ENCODE measurements at places on chromosomes 7 and 10.

GRCh38 chr7:149180722-149181449 is 14.5 kb upstream of the ZNF282 start:
- DNase-seq = no peak

DNA sequence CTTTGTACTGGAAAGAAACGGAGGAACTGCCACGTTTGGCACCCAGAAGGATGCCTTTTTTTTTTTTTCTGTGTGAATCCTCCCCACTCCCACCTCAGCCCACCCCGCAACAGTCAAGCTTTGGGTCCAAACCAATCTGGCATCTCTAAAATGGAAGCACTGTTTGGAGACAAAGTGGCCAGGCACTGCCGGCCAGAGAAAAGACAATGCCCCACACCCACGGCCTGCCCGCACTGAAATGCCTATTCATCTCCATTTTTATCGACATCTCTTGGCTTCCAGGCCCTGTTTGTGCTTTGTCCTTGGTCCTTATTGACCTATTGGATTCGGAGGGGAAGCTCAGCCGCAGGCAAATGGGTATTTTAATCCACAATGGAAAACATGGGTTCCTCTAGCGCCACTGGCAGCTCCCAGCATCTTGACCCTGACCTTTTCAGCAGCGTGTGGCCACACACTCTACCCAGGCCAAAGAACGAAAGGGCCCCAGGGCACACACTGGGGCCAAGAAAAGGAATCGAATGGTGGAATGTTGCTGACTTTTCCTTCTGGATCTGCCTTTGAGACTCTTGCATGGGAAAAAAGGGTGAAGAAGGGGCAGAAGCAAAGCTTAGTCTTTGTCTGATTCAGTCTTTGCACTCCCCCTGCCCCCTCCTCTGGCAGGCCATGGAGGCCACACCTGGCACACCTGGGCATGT is 162.6 kb upstream of the CDCA7L start:
- DNase-seq = no peak

DNA sequence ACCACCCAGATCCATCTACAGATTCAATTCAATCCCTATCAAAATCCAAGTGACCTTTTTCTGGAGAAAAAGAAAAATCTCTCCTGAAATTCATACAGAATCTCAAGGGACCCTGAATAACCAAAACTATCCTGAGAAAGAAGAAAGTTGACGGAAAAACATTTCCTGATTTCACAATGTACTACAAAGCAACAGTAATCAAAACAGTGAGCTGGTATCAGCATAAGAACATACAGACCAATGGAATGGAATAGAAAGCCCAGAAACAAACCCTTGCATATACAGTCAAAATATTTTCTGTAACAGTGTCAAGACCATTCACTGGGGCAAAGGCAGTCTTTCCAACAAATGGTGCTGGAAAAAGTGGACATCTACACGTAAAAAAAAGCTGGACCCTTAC is 89.9 kb downstream of the JMJD1C start:
- peak; percentile 7 for DNase-seq

DNA sequence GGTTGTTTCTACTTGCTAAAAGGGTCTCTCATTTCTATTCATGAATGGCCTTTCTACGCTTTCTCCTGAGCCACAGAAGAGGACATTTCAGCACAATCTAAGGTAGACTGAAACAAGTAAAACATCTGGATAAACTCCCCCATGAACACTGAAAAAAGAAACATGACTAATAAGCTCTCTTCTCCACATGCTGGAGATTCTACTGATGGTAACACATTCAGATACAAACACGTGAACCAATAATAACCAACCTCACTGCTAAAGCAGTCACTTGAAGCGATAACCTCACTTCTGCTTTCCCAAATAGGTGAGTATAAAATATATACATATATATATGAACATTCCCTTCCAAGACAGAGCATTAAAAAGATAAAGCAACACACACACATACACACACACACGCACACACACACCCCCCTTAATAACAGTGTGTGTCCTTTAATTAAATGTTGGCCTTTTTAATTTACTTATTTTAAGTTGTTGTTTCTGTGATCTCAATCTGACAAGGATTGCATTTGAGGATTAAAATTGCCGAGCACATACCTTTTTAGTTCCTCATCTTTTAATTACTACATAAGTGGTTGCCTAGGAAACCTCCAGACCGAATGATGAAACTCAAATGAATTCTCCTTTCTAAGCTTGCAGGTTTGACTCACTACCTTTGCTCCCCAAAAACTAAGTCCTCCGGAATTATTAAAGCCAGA is 292.4 kb upstream of the KLF14 start:
- DNase-seq = no peak

DNA sequence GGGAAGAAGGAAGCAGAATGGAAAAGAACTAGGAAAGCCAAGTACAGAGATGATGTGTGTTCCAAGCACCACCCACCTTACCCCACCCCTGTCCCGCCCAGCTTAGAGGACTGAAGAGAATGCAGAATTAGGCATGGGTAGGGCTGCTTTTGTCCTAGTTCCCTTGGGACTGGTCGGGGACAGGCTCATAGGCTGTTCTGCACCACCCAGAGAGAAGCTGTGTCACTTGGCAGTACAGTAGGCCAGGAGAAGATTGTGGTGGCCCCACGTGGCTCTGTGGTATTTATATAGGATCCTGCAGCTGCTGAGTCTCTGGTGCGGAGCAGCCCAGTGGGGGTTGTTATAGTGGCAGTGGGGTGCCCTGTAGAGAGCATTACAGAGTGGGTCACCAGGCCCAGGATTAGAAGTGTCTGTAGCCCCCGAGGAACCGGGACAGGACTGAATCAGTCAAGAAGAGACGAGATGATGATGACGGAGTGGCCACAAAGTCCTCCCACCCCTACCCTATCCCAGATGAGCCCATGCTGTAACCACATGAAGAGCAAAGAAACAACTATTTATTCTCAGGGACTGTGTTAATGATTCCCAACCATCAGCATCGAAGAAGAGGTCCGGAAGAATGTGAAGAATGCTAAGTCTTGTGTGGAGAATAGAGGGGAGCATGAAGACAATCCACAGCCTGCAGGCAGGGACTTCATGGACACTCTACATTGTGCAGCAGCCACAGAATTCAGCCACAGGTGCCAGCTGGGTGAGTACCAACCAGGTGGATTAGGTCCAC is 88.9 kb downstream of the C1GALT1 start:
- no peak for DNase-seq

DNA sequence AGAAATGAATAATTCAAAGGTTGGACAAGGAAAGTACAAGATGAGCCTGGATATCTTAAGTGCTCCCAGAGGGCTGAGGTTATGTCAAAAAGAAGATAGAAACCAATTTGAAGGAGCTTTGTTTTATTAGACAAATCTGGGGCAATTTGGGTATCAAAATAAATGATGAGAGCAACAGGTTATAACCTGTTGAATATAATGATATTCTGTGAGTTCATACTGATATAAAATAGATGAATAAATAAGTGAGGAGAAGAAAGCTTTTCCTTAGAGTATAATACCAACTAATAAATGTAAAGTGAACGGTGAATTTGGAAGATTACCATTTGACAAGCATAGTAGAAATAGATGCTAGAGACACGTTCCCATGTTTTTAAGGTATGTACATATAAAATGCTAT is 544.2 kb upstream of the ANKRD30A start:
- no peak for DNase-seq

DNA sequence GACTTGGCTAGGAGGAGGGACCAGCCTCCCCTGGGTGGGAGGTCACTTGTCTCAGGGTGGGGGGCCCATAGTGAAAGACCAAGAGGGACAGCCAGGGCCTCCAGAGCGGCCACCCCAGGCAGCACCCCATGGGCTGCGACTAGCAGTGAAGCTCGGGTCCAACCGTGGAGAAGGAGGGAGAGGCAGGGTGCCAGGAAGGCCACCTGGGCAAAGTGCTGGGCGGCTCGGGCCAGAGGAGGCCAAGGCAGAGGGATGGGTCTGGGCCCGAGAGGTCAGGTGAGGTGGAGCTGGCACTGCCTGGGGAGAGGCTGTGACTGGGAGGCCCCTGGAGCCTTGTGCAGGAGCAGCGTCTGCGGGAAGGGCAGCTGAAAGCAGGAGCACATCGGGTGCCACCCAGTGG is 41.8 kb downstream of the CLRN3 start:
- no peak for DNase-seq

GRCh38 chr10:6091630-6092029 is 2.8 kb downstream of the RBM17 start:
- no peak for DNase-seq

- no peak for DNase-seq
Measured at GRCh38 chr7:27172823-27173510, 1.2 kb downstream of the HOXA10 start.

DNA sequence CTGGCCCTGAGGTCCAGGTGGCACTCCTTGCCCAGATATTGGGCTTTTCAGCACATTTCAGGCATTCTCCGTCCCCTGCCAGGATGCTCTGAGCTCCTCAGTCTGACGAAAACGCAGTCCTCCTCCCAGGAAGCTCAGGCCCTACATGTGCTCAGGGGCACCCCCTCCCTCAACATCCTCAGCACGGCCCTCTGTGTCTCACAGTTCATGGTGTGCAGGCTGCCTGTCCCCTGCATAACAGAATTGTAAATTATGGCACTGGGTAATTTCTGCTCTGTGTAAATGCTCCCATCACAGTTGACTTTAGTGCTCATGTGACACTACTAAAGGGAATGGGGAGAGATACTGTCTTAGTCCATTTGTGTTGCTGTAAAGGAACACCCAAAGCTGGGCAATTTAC is 563.8 kb downstream of the DNAJB6 start:
- no peak for DNase-seq

DNA sequence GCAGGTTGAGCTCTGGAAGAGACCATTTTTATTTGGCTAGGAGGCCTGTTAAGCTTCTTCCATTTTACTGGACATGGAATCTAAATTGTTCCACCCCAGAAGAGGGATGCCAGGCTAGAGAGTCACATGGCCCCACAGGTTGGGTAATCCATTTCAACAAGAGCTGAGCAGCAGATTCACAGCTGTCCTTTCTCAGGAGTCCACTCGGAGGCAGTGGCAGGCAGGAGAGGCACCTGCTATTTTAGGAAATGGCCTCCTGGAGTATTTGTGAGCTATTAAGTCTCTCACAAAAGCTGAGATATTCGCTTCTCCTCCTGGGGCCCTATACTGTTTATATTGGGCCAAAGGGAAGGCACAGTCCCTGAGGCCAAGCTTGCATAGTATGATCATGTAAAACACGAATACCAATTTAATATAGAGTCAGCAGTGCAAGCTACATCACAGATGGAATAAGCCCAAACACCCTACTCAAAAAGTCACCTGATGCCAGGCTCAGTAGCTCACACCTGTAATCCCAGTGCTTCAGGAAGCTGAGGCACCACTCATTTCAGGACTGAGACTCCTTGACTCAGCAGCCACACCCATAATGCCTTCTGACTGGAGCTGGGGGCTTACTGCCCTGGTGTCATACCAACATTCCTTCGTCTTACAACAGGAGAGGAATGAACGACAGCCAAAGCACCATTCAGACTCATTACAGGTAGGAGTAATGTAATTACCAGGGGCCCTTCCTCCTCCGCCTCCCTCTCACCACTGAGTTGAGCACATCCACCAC is 124.1 kb downstream of the LMBR1 start:
- DNase-seq = no peak

DNA sequence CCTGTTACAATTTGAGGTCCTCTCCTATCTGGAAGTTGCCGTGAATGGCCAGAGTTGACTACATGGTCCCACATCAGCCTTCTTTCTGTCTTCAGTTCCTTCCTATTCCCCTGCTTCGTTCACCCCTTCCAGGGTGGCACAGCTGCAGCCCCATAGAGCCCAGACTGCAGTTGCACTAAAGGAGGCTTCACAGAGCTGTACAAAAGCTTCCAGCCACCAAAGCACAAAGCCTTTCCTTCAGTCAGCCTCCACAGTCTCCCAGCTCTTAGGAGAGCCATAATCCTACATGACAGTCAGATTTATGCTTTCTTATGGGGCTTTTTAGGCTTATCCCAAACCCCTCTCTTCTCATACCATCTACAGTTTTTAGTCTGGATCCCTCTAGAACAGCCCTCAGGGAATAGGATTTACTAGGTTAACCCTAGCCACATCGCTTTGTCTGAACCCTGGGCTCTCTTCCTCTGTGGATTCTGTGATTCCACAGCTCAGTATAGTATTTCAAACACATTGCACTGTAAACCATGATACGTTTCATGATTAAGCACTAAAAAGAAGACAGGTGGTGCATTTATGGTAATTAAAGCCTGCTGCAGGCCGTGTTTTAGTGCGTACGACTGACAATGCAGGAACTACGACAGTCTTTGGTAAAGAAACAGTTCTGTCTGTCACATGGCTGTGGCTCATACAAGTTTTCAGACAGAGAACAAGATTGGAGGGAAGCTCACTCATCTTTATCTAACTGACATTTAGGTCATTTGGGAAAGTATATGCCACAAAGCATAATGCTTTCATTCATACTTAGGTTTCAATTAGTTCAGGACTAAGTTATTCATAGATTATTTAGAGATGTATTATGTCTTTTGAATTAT is 208.3 kb upstream of the KMT2E start:
- DNase-seq = no peak

- DNase-seq = no peak
Measured at GRCh38 chr7:50426280-50427045, 23.7 kb downstream of the FIGNL1 start.

- DNase-seq = no peak
Measured at GRCh38 chr7:17792075-17792936, 148.0 kb downstream of the SNX13 start.

DNA sequence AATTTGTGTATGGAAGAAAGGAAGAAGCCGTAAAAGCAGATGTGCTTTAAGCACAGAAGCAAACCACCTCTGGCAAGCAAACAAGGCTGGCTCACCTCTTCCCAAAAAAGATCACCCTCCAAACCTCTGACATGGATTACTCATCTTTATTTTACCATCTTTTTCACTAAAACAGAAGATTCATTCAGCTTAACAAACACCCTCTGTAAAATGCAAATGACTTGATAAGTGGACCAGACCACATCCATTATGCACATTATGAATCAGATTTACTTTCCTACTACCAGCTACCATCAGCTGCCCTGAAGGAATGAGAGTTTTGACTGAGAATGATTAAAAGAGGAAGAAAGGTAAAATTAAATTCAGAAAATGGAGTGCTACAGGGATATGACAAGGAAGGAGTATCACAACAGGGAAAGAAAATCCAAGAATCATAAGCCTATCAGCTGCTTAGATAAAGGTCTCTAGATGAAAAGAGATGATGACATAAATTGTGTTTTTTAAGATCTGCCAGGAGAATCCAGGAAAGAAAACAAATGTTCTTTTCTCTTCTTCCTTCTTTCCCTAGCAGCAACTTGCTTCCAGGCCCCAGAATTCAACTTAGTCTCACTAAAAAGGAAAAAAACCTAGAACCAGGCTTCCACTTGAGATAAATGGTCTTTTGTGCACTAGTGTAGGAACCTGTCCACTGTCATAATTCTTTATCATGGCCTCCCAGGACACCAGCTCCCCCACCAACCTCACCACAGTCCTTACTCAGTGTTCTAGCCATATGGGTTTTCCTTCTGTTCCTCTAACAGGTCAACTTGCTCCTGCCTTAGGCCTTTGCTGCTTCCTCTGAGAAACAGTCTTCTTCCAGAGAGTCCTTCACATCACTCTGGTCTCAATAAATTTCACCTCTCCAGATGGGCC is 47.4 kb downstream of the JAZF1 start:
- DNase-seq = no peak

- no peak for DNase-seq
Measured at GRCh38 chr7:133978502-133979295, 148.4 kb upstream of the LRGUK start.

Data from hepatic stellate cell (primary cell).